ENCODE measurements at places on chromosomes 5 and 9.

GRCh38 chr9:101738566-101739183 is at the start of gene GRIN3A:
GRIN3A (minus strand) TSS chr9:101738647; CDS start chr9:101737979, 668 bp downstream.
- no peak for DNase-seq

DNA sequence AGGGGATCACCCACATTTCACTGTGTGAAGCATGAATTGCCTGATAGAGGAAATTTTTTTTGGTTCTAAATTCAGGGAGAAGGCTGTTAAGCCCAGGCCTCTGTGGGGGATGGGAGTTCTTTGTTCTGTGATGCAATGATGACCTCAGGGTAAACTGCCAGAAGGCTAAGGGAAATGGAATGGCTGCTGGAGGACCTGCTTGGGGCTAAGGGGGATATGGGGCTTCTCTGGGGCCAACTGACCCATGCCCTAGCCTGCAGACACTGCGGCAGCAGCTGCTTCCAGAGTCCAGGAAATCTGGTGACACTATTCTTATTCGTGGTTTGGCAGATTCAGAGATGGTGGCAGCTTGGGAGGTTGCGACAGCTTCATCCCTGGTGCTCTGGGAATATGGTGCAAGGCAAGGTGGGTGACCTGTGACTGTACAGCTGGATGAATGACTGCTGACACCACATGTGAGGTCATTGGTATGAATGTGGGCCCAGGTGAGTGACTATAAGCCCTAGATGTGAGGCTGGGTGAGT is 30.3 kb downstream of the VCP start:
- no peak for DNase-seq

DNA sequence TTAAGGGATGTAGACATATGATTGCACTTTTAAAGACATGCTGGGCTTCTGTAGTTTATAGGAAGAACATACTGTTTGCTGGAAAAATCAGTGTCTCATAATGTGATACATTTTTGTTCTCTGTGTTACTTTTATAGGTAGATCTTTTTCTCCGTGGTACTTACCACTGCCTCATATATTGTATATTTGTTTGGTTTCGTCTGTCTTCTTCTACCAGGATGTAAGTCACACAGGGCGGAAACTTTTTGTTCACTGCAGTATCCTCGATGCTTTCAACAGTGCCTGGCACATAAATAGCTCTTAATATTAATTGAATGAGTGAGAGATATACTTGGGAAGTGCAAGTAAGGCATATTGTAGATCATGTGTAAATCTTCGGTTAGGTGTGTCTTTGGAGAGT is 135.4 kb downstream of the GDNF start:
- no peak for DNase-seq

- DNase-seq = no peak
Measured at GRCh38 chr5:143244990-143245389, 158.5 kb downstream of the NR3C1 start.

DNA sequence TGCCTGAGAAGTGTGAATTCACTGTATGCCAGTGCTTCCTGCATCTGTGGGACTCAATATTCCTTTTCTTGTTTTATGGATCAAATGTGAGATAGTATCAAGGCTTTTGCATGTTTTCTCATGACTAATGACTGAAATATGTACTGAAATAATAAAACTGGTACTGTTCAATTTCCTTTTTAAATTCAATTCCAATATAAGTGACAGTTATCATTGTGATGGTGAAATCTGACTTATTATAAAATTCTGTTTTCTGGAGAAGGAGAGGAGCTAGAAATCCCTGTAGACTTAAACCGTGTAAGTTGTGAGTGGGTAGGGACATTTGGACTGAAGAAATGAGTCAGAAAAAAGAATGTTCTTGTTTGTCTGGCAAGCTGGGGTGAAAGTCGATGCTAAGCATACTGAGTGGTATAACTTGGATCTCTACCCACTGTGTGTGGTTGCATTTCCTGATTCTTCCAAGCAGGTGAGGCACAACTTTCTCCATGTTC is 245.2 kb downstream of the EFNA5 start:
- DNase-seq = no peak

- DNase-seq = no peak
Measured at GRCh38 chr9:114706711-114707110, 24.7 kb upstream of the TEX48 start.

DNA sequence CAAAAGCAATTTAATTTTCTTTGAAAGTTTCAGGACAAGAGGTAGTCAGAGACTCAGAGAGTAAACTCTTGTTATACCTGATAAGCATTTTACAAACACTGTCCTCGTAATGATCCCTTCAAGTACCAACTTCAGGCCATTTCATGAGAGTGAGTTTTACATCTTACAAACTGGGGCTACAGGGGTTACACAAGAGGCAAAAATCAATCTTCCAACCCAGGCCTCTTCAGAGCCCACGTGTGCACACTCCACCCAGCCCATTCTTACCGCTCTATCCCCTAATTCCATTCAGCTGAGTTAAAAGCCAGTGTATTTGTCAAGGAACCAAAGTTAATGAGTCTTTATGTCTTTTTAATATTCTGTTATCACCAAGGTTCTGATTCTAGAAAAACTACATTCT is 46.5 kb downstream of the PSMB7 start:
- DNase-seq = no peak

- DNase-seq = no peak
Measured at GRCh38 chr9:19495186-19496028, 86.6 kb downstream of the ACER2 start.

All from CD4-positive, CD25-positive, alpha-beta regulatory T cell (primary cell).